Bronchial smooth muscle cell (primary cell): ENCODE measurements at places on chromosomes 5 and 9. TPM values are rescaled to one million over a fixed set of nuclear protein-coding genes. Genes with fewer than 3 reads are reported as not detected.

SGCD gene
- total RNA-seq: 4.4 and 10.2 TPM in 2 replicates

BARHL1 gene
- not detected in 2 replicates for total RNA-seq

ZBTB26 gene
- total RNA-seq: 2.1 and 2.5 TPM in 2 replicates

CXCL14 gene
- total RNA-seq: not detected in 2 replicates

FOXD4L5 gene
- 0.09 and 0.16 TPM in 2 replicates for total RNA-seq

CCIN gene
- 0.79 and 2.8 TPM in 2 replicates for total RNA-seq

LCN12 gene
- total RNA-seq: not detected in 2 replicates

POC5 gene
- total RNA-seq: 5.0 and 5.6 TPM in 2 replicates

GNAQ gene
- total RNA-seq: 18.3 and 19.8 TPM in 2 replicates

CERCAM gene
- 85.4 and 95.0 TPM in 2 replicates for total RNA-seq

ARL10 gene
- total RNA-seq: 7.6 and 11.3 TPM in 2 replicates

INSL6 gene
- total RNA-seq: not detected in 2 replicates

CCL21 gene
- total RNA-seq: not detected in 2 replicates
